ENCODE measurements at places on chromosomes 5 and 9. TPM values are rescaled to one million over a fixed set of nuclear protein-coding genes. Genes with fewer than 3 reads are reported as not detected.

GRCh38 chr5:96651047-96651446 lies 11.1 kb upstream of the CAST start:
- DNase-seq, result no peak

GRCh38 chr5:136811086-136811485 lies 445.7 kb upstream of the TRPC7 start:
- DNase-seq, result no peak

- no peak for DNase-seq
Measured at GRCh38 chr5:14440582-14441431, 140.8 kb upstream of the OTULINL start.

GRCh38 chr5:133696782-133697507 lies 84.6 kb upstream of the FSTL4 start:
- no peak for DNase-seq

- DNase-seq, result no peak
Measured at GRCh38 chr5:150189326-150189725, 536 bp upstream of the SLC6A7 start.

DNA sequence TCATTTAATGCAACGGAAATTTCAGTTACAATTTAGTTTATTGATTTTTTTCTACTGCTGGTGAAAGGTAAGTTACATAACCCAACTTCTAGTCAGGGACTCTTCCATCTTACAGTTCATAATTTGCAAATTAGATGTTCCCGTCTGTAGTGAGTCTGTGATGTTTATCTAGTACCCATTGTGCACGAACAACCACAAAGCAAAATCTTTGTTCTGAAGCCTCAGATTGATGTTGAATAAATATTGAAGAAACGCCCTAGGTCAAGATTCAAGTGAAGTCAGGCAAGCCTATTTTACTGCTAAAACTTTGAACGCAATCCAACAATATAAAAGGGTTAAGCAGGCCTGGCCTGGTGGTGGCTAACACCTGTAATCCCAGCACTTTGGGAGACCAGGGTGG lies 43.1 kb downstream of the BASP1 start:
- DNase-seq, result no peak

DNA sequence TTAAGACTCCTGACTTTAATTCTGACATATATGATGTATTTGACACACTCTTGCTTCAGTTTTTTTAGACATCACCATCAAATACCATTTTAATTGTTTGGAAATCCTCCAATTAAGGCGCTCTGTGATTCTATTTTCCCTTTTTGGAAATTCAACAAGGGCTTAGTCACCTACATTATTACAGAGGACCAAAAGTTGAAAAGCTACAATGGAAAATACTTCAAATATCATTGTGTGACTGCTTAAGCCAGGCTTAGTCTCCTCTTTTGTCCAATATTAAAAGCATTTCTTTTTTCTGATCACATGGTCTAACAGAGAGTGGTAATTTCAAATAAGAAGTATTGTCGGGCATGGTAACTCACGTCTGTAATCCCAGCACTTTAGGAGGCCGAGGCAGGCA lies 160.3 kb downstream of the CEMIP2 start:
- DNase-seq, result no peak

GRCh38 chr9:129571298-129572051 lies 49.4 kb downstream of the C9orf50 start:
- DNase-seq, result no peak

DNA sequence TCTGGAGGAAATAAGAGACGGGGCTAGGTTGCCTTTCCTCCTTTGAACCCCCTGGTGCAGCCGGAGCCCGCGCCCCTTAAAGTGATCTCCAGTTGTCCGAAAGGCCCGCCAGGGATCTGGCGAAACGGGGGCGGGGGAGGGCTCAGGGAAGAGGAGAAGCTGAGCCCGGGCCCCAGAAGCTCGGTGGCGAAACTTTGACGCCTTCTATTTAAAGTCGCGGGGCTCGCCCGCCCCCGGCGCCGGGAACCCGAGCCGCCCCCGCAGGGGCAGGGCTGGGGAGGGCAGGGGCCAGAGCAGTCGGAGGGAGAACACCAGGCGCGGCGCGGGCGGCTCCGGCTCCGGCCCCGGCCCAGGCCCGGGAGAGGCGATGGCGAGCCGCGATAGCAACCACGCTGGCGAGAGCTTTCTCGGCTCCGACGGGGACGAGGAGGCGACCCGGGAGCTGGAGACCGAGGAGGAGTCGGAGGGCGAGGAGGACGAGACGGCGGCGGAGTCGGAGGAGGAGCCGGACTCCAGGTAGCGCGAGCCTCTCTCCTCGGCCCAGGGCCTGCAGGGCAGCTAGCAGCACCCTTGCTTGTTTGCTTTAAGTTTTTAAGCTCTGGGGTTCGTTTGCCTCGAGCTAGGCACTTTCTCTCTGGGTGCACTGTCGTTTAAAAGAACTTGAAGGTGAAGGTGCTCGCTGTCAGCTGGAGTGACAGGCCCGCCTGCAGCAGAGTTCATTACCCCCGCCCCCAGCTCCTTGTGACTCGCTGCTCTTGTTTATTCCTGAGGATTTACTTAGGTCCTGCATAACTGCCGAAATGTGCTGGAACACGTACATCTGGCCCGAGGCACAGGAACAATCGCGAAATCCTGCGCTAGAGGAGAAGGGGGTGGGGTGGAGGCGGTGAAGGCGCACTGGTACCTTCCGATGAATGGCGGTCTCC lies at the start of gene CMYA5:
CMYA5 (plus strand) TSS at position 296 of the 926 bp plus-strand sequence; CDS start at position 368, 72 bp downstream.
- peak; percentile 71 for DNase-seq

DNA sequence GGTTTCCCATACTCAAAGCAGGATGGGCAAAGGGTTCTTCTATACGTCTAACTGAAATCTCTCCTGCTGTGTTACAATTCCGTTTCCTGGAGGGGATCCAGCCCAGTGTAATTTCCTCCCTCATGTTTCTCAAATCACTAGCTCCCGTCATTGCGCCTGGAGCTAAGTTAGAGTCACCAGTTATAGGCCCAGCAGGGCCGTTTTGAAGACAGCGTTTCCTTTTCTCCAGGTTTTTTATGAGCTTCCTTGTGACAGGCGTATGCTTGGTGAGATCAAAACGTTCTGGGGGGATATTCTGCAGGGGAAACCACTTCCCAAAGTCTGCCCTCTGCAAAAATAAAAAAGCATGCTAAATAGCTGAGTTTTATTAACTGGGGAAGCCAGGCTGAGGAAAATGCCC lies 53.0 kb upstream of the WWC1 start:
- DNase-seq, result no peak

DNA sequence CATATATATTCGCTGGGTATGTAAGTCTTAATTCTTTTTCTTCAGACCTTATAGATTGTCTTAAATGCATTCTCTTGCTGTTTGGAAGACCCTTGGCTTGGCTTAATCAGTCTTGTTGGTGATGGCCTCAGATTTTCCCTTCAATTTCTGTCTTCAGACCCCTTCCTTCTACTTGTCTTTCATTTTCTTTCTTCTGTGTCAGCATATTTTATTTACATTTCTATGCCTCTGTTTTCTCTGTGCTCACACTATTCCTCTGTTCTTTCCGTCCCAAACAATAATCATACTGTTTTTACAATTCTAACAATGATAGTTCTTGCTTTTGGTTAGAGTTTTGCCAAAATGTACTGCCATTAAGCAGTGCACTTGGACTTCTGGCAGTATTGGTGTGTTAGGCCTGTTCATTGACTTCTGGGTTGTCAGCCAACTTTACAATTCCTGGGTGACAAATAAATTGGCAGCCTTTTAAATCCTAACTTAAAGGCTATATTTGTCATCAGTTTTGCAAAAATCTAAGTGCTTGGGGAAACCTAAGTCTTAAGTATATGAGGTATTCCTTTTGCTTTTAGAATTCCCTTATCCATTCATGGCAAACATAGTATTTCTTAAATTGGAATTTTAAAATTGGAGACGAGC lies 8.0 kb downstream of the SRFBP1 start:
- DNase-seq, result no peak

DNA sequence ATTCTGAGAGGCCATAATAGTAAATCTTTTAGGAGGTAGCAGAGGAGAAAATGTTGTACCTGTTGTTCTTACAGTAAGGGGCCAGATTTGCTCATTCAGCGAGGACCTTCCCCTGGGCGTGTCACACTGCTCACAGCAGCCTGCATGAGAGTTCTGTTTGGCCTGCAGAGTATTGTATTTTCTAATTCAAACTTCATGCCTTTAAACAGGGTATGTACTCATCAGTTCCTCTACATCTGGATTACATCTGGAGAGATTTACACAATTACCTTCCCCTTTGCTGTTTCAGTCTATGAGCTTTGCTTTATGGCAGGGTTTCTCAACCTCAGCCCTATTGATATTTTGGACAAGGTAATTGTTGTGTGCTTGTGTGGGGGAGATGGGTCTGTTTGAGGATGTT lies 170.9 kb upstream of the STK32A start:
- DNase-seq, result no peak

DNA sequence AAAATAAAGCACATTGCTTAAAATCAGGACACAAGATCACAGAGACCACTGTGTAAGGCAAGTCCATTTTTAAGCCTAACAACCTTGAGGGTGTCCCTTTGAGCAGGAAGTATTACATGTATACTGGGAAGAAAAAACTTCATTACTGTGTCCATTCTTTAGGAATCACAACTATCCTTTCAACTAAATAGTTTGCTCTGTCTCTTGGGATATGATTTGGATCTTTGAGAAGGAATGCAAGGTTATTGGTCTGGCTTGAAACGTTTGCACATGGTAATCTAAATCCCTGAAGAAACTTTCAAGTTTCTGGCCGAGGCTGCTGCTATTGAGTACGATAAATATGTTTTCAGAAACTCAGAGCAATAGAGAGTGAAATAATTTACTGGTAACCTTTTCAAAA lies 923.0 kb upstream of the SEMA6A start:
- no peak for DNase-seq

GRCh38 chr5:15676591-15676990 lies 176.6 kb downstream of the FBXL7 start:
- no peak for DNase-seq

GRCh38 chr5:69113851-69114250 lies 20.0 kb downstream of the SLC30A5 start:
- no peak for DNase-seq

The UBE2QL1 gene
- total RNA-seq, result not detected

The PCDHB8 gene
- total RNA-seq, result 2.4 TPM

The OR13C8 gene
- not detected for total RNA-seq

The PAEP gene
- total RNA-seq, result not detected

Measured in upper lobe of right lung (tissue), 1 donor.